ENCODE measurements at places on chromosomes 2 and 18. TPM values are rescaled to one million over a fixed set of nuclear protein-coding genes. Genes with fewer than 3 reads are reported as not detected.

The CCBE1 gene
- 2.9 TPM for total RNA-seq

- DNase-seq: no peak
Measured at GRCh38 chr2:59528525-59528924, 1024.9 kb downstream of the BCL11A start.

The CCDC178 gene
- not detected for total RNA-seq

The CLK1 gene
- total RNA-seq: 138 TPM

DNA sequence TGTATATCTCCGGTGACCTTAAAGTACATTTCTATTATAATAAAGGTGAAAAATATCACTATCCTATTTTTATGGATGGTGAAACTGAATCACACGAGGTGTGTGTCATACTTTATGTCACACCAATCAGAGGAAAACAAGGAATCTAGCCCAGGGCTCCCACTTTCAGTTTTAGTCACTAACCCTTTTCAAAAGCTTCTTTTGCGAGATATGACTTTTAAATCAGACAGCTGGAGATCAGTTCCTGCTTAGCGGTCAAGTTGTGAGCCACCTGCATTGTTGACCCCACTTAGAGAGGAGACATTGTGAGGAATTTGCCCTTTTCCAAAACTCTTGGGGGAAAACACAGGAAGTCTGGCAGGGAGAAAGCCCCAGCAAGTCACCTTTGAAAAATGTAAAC, 70.5 kb downstream of the CPS1 start:
- no peak for DNase-seq

- DNase-seq: no peak
Measured at GRCh38 chr2:168328421-168328820, 81.0 kb upstream of the STK39 start.

The LRATD1 gene
- total RNA-seq: not detected

DNA sequence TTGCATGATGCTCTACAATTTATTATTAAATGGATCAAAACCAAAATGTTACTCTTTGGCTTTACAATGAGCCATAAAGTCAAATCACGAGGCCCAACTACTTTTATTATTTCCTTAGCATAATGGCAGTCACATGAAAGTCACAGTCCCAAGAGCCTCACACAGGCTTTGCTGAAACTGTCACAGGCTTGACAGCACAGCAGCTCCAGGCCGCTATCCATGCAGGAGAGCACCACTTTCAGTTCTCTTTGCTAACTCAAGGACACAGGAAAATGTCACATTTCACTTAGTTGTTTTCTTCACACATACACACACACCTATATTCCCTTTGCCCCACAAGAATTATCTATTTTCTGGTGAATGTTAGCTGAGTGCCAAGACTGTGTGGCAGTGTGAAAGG, 11.1 kb upstream of the MSGN1 start:
- DNase-seq: no peak

- DNase-seq: no peak
Measured at GRCh38 chr2:222160125-222160524, 138.7 kb downstream of the PAX3 start.

DNA sequence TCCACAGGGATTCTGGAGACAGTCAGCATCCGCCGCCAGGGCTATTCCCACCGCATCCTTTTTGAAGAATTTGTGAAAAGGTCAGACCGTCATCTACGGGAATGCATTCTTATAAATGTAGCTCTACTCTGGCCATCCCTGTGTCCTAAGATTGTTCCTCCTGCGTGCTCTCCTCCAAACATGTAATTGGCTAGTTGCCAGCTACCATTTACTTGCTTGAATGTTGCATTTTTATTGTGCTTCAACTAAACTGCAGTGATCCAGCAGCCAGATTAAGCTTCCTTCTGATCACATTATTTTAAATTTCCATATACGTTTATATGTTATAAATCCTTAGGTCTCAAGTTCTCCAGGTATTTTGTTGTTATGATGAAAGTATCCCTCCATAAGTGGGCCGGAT, 248.5 kb upstream of the SP5 start:
- DNase-seq: no peak

DNA sequence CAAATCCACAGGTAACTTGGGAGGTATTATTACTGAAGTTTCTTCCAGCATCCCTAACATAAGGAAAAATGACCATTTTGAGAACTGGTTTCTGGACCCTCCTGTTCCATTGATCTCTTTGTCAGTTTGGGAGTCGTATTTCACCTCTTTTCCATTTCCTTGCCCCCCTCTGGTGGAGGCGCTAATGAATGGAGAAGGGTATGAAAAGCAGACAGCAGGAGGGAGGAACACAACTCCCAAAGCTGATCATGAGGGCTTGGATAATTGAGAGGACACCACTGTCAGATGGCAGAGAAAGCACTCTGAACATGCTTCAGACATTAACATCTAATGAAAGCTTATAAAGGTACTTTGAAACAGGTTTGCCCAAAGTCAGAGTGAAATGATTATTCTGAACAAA, 56.6 kb upstream of the TLK1 start:
- no peak for DNase-seq

GRCh38 chr2:239370403-239370802, 30.4 kb downstream of the HDAC4 start:
- no peak for DNase-seq

DNA sequence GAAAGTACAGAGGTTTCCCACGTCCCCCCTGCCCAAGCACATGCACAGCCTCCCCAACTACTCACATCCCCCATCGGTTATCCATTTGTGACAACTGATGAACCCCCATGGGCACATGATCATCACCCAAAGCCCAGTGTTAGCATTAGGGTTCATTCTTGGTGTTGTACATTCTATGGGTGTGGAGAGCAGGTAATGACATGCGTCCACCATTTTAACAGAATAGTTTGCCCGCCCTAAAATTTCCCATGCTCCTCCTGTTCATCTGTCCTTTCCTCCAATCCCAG, 74.3 kb downstream of the LONRF2 start:
- no peak for DNase-seq

The DCDC2C gene
- total RNA-seq: not detected

The LRRC30 gene
- total RNA-seq: not detected

GRCh38 chr18:27685807-27686412, 491.0 kb downstream of the CDH2 start:
- DNase-seq: peak; percentile 50

DNA sequence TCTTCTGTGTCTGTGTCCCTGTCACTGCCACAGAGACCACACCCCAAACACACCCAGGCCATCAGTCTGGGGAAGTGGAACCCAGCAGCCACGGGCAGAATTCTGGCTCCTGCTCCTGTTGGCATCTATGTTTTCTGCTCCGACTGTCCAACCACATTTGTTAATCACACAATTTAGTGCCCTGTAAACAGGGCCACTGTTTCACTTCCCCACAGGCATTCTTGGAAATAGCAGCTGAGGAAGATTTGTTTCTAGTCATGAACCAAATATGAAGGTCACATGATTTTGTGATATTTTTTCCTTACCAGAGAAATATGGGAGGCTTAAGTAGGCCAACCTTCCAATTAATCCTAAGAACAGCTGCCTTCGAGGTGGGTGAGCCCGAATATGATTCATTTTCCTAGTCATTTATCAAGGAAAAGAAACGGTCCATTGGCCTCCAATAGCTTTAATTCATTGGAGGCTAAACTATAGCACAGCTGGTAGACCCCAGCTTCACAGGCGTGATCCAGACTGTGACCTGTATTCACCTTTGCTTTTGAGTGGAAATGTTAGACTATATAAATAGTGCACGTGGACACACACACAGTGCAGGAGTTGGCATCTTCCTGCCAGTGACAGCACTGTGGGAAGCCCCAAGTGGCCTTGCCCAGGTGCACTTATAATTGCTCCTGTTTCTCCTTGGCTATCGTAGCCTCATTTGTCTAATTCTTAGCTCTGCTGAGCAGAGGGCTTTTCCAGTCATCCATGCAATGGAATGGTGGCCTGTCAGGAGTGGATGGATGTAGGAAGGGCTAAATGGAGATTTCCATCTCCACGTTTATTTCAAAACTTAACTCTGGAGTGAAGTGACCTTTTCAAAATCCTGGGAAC, 267.9 kb downstream of the LPIN1 start:
- no peak for DNase-seq

The NT5DC4 gene
- not detected for total RNA-seq

DNA sequence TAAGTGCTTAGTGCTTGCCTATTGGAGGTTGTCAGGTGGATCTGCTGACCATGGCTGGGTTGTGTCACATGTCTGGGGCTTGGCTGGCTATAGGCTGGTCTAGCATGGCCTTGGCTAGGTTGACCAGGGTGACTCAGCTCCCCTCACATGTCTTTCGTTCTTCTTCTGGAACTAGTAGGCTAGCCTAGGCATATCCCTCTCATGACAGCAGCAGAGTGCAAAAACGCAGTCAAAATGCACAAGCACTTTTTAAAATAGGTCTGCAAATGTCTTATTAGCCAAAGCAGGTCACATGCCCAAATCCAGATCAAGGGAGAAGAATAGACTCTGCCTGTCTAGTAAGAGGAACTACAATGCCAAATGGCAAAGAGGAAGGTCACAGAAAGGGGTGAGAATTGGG, 179.7 kb upstream of the ACVR2A start:
- no peak for DNase-seq

The MRO gene
- not detected for total RNA-seq

DNA sequence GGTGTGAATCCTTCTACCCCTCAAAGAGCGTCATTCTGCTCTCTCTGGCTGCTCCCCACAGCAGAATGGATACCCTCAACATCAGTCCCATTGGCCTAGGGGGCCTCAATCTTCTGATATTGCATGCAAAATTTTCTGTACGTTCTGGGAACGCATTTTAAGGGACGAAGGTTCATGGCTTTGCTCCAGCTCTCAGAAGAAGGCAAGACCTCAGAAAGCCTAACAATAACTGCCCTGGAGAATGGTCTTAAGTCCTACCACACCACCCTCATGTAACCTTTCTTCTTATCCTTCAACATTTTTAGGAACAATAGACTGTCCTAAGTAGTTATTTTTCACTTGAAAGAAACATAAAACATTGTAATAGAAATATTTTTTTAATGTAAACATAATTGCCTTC, 212.6 kb downstream of the PRKCE start:
- DNase-seq: no peak

The NEU2 gene
- not detected for total RNA-seq

DNA sequence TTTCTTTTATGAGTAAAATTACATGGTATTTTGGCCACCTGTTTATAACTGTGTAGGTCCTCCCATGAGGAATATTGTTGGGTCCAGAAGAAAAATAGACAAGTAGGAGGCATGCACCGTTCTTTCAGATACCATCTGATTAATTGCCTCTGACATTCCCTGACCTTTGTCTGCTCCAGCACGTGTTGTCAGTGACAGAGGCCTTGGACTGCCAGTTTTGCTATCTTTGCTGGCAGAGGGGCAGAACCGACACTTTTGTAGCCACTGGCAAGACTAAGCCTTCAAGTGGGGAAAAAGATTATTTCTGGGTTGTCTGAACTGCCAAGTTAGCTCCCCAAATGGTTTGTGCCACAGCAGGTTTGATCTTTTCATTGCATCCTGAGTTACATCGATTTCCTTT, 276.9 kb downstream of the CAMKMT start:
- DNase-seq: no peak

DNA sequence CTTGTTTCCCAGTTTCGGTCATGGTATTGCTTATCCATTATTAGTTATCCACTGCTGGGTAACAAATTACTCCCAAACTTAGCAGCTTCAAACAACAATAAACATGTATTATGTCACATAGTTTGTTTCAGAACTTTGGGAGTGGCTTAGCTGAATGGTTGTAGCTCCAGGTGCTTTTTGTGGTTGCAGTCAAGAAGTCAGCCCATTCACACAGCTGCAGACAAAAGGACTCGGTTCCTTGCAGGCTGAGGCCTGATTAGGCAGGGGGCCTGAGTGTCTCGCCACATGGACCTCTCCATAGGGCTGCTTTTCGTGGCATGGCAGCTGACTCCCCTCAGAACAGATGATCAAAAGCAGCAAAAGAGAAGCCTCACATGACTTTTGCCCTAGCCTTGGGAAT, 58.2 kb upstream of the ITGA4 start:
- no peak for DNase-seq

GRCh38 chr2:224127871-224128501, 88.9 kb upstream of the SERPINE2 start:
- DNase-seq: peak; percentile 61

DNA sequence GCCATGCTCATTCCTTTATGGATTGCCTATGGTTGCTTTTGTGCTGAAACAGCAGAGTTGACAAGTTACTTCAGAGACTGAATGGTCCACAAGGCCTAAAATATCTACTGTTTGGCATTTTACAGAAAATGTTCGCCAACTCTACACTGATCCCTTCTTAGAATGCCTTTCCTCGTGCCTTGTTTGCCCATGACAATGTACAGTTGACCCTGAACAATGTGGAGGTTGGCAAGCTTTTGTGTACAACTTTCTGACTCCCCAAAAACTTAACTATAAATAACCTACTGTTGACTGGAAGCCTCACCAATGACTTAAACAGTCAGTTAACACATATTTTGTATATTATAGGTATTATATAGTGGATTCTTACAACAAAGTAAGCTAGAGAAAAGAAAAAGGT, 361.4 kb downstream of the EPHA4 start:
- no peak for DNase-seq
